ENCODE measurements at places on chromosomes 7 and 10.

DNA sequence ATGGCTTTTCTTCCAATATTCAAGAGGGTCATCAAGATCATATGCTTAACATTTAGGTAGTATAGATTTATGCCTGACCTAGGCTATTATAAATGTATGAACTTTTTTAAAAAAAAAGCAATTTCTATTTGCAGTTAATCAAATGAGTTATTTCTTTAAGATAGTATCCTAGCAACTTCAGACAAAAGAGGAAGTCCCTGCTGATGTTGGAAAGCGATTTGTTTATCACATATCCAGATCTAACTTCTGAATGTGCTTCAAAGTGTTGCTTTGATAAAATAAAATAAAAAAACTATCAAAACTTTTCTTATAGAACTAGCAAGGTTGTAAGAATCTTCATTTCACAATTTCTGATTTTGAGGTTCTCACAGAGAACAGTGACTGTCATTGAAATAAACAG, 401.9 kb upstream of the PHF14 start:
- DNase-seq: no peak

DNA sequence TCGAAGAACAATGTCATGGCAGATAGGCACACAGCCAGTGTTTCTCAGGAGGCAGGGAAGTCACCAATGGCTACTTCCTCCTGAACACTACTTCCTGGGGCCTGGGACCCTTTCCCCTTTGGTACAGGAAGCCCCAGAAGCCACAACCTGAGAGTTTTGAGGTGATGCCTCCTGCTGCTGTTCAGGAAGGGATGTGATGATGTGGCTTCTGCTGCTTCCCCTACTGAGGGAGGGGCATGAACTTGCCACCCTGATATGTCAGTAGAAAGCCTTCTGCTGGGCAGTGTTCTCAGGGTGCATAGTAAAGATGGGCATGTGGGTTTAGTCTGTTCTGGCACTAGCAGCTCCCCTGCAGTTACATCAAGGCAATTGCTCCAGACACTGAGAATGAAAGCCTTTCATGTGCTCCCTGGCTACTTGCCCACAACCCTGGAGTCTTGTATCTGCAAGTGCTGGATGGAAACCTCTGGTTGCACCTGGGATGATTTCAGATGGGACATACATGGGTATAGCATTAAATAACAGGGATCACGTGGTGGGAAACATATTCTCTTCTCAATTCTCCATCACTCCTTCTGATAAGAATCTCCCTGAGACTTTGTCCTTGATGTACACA, 69.3 kb downstream of the ADRA2A start:
- no peak for DNase-seq

GRCh38 chr10:67173787-67174186, 248.0 kb downstream of the LRRTM3 start:
- no peak for DNase-seq

DNA sequence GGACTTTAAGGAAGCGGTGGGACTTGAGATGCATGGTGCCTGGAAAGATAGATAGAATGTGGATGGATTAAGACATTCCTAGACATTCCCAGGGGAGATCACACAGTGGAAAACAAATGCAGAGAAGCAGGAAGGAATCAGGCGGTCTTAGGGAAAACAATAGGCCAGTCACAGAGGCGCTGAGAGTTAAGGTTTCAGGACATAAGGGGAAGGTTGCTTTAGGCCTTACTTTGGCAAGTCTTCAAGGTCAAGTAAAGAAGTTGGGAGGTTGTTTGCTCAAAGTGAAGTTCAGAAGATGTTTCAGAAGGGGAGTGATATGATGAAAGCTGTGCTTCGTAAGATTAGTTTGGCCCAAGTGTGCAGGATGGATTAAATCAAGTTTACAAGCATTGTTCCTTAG, 109.4 kb downstream of the SUGCT start:
- no peak for DNase-seq

GRCh38 chr7:29454899-29455451, 108.7 kb upstream of the PRR15 start:
- no peak for DNase-seq

GRCh38 chr7:22633954-22634474, 93.0 kb upstream of the IL6 start:
- DNase-seq: no peak

DNA sequence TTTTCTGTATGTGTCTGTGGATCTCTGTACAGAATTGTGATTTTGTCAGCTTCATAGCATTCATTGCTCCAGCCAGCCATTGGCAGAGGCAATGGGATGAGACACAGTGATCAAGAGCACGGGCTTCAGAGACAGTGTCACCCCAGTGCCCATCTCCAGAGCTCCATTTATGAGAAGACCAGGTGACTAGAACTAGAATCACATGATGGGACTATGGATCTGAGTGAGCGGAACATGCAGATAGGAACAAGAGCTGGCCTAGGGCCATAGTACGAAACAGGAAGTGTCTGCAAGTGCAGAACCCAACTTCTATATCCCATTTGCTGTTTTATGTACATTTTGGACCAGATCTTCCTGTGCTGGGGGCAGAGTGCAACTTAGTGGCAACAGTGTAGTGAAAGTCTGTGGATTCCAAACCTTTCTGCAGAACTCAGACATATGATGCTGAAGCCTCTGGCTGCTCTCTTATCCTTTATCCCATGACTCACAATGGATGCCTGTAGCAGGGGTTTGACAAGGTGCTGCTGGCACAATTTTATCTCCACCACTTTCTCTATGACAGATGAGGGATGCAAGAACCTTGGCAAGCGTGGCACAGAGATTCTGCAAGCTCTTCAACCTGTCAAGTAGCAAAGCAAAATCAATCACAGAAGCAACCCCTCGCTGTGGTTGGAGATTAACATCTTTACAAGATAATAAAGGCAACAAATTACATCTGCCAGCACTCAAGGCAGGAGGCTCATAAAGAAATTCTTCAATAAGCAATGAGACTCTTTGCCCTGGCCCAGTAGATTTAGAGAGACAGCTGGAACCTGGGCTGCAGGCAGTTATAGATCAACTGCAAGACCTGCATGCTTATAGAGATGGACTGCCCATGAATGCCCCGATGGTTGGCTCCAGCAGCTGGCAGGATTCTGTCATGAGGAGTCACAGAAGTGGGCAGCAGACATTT, 681.3 kb downstream of the TNS3 start:
- no peak for DNase-seq

DNA sequence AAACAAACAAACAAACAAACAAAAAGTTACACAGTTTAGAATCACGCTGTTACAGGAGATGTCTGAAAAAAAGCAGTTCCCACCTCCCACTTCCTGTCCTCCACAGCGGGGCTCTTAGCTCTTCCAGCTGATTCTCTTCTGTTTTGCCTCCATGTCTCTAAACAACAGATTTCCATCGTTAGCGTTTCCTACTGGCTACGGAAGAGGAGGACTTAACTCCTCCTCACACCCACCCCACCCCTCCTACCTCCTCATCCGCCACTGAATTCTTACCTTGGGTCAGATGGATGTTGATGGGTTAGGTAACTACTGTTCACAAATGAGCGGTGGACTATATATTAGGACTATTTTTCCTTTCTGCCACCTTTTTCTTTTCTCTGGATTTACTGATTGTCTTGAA, 36.8 kb upstream of the NUB1 start:
- DNase-seq: no peak

DNA sequence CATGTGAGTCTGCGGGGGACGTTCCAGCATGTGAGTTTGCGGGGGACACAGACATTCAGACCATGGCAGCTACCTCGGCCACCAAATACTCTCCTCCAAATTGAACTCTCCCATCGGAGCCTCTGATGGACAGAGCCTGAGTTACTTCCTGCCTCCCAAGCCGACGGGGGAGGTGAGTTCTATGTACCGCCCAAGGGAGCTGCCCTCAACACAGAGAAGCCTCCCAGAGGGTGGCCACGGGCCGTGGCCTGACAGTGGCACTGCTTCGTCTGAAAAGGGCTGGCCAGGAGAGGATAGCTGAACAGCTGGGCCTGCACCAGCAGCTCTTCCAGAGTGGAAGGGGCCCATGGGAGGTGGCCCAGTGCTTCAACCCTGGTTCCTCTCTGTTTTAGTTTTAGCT, 274.5 kb upstream of the PPP2R2D start:
- no peak for DNase-seq

DNA sequence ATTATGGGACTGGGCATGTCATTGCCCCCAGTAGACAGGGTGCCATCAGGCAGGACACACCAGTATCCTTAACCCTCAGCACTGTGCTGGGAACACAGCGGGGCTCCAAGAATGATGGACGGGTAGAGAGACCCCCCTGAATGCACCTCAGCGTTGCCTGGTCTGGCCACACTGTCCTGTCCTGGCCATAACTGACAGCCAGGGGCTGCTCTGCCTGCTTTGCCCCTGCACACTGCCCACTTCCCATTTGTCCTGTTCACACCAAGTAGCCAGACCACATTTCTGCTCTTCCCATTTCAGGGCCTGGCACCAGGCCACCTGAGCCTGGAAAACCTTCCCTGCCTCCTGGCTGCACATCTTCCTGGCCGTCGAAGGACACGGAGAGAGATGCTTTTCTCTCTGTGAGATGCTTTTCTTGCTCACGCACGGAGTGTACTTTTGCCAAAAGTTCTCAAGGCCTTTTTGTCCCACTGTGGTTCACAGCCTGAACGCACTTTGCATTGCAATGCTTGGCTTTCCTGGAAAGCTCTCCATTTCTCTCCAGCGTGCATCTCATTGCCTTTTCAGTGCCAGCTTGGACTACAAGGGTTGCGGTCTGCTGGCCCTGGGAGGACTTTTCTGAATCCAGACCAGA, 131.0 kb upstream of the EEPD1 start:
- DNase-seq: no peak

GRCh38 chr10:2214805-2215204, 477.5 kb upstream of the ADARB2 start:
- DNase-seq: no peak

DNA sequence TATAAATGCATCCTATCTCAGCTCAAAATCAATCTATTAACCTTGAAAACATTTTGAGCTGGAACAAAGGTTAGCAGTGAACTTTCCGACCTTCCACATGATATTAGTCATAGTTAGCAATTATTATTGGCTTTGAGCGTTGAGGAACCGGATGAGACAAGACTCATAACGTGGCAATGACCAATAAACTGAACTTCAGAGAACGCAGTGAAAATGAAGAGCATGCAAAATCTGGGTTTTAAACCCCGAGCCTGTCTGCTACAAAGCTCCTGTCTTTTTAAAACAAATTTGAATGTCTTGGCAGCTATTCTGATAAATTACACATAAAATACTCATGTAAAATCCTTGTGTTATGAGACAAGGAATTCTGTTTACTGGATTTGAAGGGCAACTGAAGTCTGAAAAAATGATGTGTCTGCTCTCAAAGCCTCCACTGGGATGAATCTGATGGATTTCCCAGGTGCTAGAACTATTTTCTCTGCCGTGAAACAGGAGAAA, 74.7 kb upstream of the ITGB1 start:
- DNase-seq: no peak

DNA sequence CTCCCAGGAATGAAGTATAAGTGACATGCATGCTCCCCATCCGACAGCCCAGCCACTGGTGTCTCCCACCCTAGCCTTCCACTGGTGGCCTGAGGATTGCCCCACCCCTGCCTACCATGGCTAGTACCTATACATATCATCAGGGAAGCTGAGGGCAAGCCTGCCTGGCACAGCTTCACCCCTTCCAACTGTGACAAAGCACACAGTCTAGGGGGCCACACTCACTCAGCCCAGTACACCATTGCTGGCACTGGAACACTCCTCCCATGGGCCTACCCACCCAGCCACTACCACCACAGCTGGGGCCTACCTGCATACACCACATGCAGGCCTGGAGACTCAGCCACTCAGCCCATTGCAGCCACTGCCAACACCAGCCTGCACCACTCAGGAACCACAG, 393.1 kb upstream of the STEAP1 start:
- DNase-seq: no peak

GRCh38 chr7:142797391-142798377, 26.9 kb downstream of the PRSS2 start:
- DNase-seq: no peak

DNA sequence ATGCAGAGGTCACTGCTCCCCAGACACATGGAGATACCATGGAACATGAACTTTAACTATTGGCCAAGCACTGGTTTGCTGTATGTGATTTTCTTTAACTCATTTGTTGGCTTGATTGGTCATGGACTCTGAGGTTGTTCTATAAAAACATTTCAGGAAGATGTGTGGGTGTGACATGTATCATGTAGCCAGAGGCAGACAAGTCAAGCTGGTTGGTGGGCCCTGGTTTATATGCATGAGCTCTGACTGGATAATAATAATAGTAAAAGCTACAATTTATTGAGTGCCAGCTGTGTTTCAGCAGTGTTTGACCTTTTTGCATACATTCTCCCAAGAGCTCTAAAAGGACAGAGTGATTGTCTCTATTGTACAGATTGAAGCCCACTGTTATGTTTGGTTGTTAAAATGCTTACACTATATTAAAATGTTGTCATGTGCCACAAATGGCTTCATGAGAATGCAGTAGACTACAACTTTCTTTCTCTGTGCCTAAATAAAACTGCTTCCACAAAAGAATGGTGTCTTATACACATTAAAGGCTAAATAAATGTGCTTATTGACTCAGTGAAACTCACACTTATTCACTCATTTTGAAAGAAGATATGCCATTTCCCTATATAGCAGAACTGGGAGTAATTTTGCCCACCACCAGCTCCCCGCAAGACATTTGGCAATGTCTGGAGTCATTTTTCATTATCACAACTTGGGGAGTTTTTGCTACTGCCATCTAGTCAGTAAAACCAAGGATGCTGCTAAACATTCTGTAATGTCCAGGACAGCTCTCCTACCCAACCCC, 243.6 kb upstream of the NFE2L3 start:
- DNase-seq: no peak

DNA sequence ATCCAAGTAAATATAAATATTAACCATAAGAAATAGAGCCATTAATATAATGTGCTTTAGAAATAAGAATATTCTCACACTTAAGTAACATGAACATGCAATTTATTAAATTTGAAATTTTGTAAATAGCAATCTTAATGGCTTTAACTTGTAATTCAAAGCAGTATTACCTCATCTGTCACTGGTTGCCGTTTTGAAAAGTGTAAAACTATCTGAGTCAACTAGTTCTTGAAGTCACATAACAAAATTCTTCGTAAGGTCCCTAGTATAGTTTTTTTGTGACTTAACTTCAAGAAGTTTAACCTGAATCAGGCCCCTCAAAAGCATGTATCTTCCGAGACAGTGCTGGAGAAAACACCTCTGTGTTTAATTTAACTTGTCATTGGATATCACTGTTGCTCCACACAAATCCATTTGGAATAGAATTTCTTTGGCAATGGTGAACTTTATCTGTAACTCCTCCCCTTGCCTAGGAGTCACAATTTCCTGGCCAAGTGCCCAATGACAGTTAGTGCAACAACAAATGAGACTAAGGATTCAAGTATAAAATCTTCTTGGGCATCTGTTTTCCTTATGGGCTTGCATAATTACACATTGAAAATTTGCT, 47.1 kb downstream of the NT5C2 start:
- DNase-seq: no peak

DNA sequence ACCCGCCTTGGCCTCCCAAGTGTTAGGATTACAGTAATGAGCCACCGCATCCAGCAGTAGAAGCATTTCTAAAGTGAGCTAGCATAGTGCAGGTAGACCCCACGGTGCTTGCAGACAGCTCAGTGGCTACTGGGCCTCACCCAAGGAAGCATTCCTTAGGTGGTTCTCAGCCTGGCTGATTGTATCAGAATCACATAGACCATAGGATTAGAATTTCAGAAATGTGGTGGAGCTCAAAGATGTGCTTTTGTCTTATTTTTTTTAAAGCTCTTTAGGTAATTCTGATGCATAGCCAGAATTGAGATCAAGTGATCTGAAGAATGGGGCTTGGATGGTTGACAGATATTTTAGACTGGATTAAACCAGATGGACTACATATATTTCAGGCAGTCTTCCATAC, 10.9 kb downstream of the ANLN start:
- no peak for DNase-seq

- DNase-seq: no peak
Measured at GRCh38 chr10:113557903-113558321, 5.1 kb downstream of the HABP2 start.

Data from CD8-positive, alpha-beta memory T cell (primary cell).